ENCODE measurements at places on chromosomes 3 and 15.

DNA sequence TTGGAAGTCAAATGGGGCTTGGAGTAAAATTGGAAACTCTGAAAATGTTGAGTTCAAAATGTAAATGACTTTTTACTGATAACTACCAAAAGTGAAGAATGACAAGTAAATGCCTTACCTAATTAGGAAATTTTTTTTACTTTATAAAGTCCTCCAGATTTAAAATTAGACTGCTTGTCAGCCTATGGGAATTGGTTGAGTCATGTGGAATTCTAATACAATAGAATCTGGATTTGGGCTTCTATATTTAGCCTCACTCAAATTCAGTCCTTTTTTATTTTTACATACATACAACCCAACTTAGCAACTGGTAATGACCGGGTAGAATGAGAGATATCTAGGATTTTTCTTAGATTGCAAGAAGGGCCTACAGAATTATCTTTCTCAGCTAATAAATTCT, 158.9 kb upstream of the CADPS start:
- DNase-seq, result no peak

DNA sequence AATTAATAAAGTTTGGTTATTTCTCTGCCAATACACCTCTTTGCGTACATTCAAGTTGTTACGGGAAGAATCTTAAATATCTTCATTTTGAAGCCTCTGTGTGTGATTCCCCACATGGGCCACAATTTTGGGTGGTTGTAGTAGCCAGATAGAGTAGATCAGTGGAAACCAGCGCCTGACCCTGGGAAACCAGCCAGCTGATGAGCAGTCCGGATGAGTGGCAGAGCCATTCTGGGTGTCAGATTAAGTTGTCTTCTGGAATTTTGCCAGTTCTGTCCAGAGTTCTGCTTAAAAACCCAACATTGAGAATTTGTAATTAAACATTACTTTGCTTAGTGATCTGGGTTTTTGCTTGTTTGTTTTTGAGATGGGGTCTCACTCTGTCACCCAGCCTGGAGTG, 49.7 kb downstream of the MRPS25 start:
- DNase-seq, result no peak

DNA sequence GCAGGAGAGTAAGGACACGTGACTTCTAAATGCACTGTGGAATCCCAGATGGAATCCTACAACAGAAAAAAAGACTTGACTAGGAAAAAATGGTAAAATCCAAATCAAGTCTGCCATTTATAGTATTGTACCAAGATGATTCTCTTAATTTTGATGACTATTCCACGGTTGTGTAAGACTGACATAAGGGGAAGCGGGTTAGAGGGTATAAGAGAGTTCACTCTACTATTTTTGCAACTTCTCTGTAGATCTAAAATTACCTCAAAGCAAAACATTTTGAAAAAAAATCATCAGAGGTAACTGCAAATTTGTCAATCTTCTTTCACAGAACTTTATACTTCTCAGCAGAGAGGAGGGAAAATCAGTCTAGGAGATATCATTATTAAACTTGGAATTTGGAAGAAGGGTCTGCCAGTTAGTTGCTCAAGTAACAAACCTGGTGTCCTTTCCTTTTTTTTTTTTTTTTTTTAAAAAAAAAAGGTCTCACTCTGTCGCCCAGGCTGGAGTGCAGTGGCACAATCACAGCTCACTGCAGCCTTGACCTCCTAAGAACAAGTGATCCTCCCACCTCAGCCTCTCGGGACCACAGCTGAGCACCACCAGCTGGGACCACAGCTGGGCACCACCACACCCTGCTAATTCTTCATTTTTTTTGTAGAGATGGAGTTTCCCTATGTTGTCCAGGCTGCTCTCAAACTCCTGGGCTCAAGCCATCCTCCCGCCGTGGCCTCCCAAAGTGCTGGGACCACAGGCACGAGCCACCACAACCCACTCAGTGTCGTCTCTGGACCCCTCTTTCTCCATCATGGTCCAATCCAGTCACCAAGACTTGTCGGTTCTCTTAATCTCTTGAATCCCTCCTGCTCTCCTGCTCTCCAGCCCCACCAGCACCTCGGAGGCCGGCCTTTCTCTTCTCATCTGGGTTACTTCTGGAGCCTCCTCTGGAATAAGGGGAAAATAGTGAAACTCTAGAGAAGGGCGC, 14.9 kb upstream of the HES1 start:
- DNase-seq, result no peak

DNA sequence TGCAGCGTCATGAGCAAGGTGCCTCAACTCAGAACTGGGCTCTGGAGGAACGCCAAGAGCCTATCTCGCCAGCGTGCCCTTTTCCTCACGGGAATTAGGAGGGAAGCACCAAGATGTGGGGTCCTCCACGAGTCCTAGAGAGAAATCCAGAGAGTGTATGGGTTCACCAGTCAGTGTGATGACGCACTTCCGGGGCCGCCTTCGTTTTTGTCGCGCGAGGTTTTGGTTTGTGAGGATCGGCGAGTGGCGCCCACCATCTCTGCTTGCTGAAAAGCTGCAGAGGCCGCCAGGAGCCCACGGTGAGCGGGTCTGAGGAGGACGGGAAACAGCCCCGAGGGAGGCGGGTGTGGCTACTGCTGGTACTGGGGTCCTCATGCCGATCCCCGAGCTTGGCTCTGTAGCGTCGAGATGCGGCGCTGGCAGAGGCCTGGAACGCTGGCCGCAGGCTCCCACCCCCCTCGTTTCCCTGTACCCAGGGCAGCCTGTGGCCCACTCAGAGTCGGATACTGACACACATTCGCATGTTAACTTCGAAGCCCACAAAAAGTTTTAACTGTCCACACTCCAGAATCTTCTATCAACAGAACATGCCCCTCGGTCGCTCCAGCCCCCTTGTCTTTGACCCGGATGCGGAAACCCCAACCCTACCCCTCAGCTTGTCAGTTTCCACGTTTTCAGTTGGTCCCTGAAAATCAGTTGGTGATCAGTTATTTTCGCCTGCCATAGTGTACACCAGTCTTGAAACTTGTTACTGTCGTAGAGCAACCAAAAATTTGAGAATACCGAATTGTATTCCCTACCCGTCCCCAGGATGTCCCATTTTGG, 30.4 kb downstream of the ZNF662 start:
- DNase-seq, result no peak

GRCh38 chr3:38411591-38411990, 42.1 kb upstream of the ACVR2B start:
- DNase-seq, result no peak

DNA sequence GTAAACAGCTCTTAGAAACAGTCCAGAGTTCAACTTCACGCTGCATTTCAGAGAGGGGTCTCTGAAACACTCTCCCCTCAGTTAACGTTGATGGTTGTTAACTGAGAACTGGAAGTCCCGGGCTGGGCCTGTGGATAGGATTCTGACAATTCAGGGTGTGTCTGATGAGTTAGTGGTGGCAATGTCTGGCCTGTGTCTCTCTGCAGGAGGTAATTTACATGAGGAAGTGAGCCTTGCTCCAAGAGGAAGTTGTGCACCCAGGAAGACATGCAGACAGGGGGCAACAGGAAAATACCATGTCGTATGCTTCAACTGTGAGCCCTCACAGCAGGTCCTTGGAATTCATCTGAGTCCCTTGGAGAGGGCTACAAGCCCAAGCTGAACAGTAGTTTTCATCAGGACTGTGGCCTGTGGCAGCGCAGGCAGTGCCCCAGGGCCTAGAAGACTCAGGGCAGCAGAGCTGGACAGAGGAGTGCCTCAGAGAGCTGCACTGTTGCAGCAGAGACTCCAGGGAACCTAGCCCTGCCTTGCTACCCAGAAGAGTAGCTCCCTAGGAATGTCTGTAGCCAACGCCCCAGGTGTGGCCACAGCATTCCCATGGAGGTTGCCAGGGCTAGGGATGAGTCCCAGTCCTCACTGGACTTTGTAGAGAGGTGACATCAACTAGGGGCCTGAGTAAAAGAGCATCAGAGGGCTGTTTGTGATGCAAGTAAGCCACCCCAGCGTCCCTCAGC, 104.6 kb upstream of the SELENOK start:
- no peak for DNase-seq

DNA sequence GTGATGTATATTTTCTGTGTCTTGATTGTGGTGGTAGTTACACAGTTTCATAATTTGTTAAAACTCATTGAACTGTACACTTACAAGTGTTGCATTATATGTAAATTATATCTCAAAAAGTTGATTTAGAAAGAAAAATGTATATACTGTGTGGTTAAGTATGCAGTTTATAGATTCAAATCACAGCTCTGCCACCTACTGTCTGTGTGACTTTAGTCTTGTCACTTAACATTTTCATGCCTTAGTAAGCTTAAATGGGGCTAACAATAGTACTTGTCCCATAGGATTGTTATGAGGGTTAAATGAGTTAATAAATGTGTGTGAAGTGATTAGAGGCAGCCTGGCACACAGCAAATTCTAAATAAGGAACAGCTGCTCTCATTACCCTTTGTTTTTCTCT, 120.9 kb upstream of the P2RY1 start:
- DNase-seq, result no peak

GRCh38 chr15:80031841-80032240, 27.6 kb upstream of the ZFAND6 start:
- DNase-seq, result no peak

DNA sequence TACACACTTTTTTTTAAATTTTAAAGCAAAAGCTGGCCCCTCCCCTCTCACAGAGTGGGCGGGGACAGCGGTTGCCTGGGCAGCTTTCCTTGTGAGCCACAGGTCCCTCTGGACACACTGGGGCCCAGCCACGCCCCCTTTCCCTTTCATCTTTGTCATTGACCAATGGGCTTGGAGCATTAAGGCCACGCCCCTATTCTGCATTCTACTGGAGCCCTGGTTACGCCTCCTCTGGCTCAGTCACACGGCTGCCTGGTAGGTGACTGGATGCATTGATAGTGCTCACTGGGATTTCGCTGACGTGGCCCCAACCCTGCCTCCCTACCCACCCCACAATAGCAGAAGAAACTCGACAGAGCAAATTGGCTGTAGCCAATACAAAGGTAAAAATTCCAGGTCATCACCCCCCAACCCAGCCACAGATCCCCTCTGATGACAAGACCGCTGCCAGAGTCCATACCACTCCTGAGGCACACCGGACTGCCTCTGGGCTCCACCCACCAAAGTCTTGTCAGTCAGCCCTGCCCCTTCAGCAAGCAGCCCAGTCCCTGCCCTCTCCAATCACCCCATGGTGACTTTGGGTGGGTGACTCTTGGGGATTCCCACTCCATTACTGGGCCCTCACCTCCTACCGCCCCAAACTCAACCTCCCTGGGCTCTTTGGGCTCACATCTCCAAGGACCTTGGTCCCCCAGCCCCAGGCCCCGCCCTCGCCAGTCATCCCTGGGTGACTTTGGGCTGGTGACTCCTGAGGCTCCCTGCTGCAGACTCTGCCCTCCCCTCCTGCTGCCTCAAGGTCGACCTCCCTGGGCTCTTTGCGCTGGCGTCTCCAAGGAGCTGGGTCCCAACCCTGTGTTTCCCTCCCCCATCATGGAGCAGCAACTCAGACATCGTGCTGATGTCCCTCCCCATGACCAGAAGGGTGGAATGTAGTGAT, 112.2 kb upstream of the FAN1 start:
- DNase-seq, result no peak

- no peak for DNase-seq
Measured at GRCh38 chr3:194476784-194477183, 10.0 kb downstream of the ATP13A3 start.

DNA sequence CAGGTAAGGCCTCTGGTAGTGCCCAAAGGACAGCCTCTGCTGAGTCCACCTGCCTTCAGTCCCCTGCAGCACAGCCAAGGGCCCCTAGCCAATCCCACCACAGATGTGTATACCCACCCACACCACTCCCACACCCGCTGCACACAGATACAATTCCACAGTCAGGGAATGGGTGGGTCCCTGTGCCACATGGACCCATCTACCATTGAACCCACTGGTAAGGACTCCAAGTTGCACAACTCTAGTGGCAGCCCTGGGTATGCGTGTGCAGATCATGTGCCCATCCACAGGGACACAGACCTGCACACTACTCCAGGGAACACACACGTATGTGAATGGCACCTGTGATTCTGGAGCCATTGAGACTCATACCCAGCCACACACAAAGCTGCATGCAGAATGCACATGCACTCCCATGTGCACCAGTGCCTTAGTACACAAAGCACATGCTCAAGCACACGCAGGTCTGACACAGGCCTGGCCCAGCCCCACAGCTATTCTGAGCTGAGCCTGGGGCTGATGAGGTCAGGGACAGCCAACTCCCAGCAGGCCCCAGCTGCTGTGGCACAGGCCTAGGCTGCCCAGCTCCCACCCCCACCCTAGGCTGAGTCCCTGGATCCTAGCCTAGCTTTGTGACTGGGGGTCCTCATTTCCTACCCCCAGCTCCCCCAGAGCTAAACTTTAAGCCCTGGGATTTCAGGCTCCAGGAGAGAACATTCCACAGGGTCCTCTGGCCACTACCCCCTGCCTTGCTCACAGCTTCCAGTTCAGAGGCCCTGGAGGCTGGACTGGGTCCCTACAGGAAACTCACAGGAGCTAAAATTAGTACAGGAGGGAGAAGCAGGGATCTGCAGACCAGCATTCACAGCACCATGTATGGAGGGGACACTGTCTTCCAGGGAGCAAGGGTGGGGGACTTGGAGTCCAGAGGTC, 2.7 kb upstream of the ALS2CL start:
- DNase-seq, result no peak

DNA sequence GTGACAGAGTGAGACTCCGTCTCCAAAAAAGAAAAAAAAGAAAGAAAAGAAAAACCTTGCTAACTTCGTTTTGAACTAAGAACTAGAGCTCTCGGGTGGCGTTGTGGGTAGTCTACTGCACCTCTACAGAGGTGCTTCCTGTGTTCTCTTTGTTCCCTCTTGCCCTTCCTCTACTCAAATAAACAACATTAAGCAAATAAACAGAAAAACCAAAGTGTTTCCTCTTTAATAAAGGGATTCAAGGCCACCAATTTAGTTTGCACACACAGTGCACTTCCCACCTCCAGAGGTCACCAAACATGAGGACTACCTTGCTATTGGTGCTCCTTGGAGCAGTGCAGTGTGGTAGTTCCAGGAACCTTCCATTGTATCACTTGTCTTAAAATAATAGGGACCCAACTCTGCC, 354.2 kb upstream of the TBL1XR1 start:
- no peak for DNase-seq

GRCh38 chr3:167653760-167654159, at the start of gene WDR49:
Gene WDR49 (minus strand): TSS chr3:167653942. CDS start chr3:167653425, 517 bp downstream.
- DNase-seq, result no peak

DNA sequence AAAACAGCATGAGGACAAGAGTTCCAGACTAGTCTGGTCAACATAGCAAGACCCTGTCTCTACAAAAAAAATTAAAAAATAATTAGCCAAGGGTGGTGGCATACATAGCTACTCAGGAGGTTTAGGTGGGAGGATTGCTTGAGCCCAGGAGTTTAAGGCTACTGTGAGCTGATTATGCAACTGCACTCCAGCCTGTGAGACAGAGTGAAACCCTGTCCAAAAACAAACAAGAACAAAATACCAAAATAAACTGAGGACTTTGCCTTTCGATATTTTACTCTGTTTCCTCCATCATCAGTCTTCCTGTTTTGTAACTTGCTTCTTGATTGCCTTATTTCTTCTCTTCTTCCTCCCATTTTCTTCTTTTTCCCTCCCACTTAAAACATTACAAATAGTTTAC, 504.4 kb downstream of the ROBO1 start:
- no peak for DNase-seq
